CD4-positive, alpha-beta T cell treated with Interleukin-4 for 1 hour (primary cell): ENCODE measurements at places on chromosomes 16 and 17.

DNA sequence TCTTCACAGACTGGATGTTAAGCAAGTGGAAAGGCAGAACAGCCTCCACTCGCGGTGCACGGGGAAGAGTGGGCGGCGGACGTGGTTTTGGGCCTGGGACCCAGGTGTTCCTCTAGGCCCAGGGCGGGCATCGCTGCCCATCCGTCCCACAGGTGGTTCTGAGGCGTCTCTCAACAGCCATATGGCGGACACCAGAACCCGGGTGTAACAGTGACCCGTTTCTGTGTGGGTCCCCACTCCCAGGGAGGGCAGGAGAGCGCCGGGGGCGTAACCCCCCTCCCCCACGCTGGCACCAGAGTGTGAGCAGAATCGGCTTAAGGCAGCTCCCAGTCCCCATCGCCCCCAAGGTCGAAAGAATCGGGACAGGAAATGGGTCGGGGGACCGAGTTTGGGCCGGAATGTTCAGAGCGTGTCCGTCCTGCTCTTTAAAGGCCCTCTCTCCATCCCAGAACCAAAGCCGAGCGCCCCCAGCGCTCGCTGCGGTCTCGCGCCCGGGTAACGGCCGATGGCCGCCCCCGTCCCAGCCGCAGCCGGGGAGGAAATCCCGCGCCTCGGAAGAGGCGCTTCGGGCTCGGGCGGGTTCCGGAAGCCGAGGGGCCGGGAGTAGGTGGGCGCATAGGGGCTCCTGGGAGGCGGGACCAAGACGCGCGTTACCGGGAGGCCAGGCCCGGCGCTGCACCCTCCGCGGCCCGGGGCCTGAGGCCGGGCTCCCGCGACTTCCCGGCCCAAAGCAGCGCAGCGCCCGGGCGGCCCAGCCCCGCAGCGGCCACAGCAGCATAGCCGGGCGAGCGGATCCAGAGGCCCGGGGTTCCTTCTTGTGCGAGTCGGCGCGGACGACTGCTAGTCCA is at the start of gene TK2:
Gene TK2, minus strand, starts transcription at position 839 of the 848 bp plus-strand sequence. Its CDS starts 61 bp downstream, at position 778.
- DNase-seq: peak; percentile 40

DNA sequence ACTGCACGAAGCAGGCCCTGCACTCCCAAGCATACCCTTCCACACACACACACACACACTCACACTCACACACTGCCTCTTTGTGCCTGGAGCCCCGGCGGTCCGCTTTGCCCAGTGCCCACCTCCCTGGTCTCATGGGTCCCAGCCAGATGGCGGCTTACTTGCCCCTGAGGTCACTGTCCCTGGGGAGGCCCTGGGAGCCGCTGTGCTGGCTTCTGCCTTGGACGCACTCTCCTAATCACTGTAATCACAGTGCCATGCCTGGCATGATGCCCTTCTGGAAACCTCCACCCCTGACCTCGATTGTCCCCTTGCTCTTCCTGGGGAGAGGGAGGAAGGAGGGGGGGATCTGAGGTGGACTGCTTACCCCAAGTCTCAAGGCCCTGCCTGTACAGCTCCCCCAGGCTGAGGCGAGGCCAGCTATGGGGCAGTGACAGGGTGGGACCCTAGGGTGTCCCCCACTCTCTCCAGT is 36.0 kb downstream of the ARHGAP23 start:
- DNase-seq: no peak

GRCh38 chr17:38751144-38751807 is 1.3 kb upstream of the PSMB3 start:
- no peak for DNase-seq

DNA sequence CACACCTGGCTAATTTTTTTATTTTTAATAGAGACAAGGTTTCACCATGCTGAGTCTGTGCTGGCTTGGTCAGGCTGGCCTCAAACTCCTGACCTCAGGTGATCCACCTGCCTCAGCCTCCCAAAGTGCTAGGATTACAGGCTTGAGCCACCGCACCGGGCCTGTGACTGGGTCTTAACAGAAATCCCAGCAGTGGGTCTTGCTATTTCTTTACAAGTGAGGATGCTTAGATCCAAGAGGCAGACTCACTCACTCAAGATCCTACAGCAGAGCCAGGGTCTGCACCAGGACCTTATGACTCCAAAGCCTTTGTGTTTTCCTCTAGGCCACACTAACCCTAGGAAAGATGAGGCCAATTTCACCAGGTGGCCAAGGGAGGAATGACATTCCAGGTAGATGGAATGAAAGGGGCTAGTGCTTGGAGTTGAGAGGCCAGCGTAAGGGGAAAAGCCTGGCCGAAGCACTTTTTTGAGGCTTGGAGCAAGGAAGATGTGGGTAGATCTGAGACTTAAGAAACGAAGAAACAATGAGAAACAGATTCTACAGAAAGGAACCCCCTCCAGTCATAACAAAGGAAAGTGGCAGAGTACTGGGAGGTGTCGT is 5.7 kb upstream of the STAT5A start:
- DNase-seq: no peak

- DNase-seq: no peak
These were observed 14.7 kb downstream of the AIPL1 start for GRCh38 chr17:6420173-6420641.

DNA sequence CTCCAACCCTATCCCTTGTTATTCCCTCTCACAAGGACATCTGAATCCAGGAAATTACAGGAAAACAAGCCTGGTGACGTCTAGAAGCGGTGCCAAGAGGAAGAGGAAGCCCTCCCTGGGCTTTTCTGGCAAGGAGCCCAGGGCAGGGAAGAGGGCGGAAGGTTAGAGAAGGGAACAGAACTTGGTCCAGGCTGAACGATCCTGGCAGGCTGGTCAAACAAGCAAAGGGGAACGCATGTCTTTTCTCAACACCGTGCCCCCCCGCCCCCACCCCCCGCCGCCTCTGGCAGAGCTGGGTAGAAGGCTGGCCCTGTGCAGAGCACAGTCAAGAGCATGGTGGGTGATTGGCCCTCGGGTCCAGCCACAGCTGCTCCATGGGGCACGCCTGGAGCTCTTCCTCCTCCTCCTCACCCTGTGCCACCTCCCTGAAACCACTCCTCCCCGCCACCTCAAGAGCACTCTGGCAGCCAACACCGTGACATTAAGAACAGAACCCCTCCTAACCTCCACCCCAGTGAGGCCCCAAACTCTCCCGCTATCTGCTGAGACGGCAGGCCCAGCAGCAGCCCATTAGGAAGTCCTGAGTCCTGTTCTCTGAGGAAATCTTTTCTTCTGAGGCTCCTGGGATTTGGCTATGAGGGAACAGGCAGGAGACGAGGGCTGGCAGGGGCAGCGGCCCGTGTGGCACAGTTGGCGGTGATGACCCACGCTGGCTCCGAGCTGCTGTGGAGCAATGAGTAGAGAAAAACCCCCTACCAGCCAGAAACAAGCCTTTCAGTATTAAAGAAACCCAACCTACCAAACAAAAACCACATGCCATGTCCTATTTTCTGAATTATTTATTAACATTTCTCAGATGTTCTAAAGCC is 7.3 kb downstream of the C16orf86 start:
- peak; percentile 35 for DNase-seq

DNA sequence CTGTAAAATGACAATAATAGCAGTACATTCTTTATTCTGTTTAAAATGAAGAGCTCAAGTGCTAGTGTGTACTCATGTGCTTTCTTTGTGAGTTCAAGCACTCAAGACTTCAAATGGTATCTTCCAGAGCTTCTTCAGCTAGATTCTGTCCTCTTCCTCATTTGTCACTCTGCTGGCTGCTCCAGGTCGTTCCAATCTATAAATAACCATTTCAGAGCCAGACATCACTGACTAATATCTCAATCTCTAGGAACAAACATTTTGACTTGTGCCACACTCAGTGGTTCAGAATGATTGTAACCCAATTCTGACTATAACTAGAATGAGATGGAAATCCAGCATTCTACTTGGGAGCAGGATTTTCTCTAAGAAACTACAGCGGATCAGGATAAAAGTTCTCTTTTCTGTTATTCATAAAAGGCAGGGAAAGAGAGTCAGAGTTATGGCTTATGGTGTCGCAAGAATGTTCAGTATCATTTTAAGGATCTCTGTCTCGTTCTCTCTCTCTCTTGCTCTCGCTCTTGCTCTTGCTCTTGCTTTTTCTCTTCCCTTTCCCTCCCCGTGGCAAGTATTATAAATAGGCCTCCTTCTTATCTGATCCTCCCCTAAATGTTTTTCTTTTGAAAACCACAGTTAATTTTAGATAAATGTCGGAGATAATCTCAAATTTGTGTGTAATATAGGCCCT is 116.3 kb upstream of the MAF start:
- DNase-seq: peak; percentile 11

DNA sequence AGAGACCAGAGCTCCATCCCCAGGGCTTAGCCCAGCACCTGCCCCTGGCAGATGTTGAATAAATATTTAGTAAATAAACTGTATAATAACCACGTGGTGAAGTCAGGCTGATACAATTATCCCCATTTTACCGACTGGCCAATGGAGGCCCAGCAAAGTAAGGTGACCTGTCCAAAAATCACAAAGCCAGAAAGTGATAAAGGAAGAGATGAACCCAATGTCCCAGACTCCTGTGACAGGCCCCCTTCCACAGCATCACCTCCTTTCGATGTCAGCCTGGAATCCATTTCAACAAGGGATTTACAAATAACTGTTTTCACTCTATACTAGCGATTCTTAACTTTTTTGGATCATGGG is 5.5 kb downstream of the TVP23A start:
- DNase-seq: no peak

GRCh38 chr17:13576661-13577526 is 24.8 kb downstream of the HS3ST3A1 start:
- DNase-seq: no peak

DNA sequence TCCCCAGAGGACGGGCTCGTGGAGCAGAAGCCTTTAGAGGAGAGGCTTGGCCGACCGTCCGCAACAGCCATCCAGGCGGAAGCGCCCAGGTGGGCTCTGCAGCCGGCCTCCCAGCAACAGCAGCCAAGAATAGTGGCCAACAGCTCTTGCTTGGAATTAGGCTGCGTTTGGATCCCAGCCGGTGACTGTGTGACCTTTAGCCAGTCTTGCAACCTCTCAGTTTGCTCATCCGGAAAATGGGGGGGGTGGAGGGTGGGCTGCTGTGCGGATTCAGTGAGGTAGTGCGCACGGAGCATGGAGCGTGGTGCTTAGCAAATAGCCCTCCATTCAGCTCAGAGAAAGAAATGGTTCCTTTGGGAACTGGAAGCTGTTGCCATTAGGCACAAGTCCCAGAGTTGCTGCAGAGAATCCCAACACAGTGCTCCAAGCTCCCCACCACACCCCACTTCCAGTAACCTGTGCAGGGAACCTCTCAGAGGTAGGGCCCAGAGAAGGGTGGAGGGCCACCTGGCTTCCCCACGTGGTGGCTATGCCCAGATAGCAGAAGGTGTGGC is 46.7 kb downstream of the RTN4RL1 start:
- DNase-seq: no peak

GRCh38 chr17:17856386-17856785 is 19.6 kb upstream of the SREBF1 start:
- no peak for DNase-seq

- no peak for DNase-seq
These were observed 156.6 kb downstream of the ANKFN1 start for GRCh38 chr17:56309897-56310296.

DNA sequence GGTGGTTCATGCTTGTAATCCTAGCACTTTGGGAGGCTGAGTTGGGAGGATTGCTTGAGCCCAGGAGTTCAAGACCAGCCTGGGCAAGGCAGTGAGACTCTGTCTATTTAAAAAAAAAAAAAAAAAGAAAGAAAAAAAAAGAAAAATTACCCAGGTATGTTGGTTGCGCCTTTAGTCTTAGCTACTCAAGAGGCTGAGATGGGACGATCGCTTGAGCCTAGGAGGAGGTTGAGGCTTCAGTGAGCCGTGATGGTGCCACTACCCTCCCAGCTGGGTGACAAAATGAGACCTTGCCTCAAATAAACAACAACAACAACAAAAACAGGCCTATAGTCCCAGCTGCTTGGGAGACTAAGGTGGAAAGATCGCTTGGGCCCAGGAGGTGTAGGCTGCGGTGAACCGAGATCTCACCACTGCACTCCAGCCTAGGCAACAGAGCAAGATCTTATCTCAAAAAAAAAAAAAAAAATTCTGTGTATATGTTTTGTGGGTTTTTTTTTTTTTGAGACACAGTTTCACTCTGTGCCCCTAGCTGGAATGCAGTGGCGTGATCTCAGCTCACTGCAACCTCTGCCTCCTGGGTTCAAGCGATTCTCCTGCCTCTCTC is 12.5 kb upstream of the ANKRD40CL start:
- DNase-seq: peak; percentile 73

GRCh38 chr16:84931506-84931905 is 79.8 kb downstream of the ZDHHC7 start:
- DNase-seq: no peak

DNA sequence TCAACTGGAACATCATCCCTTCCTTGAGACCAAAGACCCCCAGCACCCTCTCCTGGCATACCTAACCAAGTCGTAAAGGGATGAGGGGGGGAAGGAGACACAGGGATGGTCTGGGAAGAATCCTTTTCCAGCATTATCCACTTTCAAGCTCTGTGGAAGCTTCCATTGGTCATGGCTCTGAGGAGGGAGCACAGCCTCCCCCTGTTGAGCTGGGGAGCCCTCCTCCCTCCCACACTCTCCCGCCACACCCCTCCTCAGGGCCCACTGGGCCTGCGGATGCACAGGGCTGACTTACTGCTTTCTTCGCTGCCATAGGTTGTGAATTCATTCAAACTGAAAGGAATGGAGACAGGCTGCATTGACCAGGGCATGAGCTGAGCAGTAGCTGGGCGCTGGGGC is 12.4 kb downstream of the CSF3 start:
- DNase-seq: no peak

GRCh38 chr17:44355642-44356099 is 8.0 kb downstream of the FAM171A2 start:
- DNase-seq: no peak

GRCh38 chr17:37714897-37715296 is 30.0 kb downstream of the HNF1B start:
- no peak for DNase-seq
